A375 (cell line): ENCODE measurements at places on chromosomes 3 and 15. TPM values are rescaled to one million over a fixed set of nuclear protein-coding genes. Genes with fewer than 3 reads are reported as not detected.

Gene SLC9C1
- 0.04 TPM in 1 of 2 replicates, not detected in the other for total RNA-seq

Gene SLC24A5
- total RNA-seq = not detected in 2 replicates

Gene NAALADL2
- total RNA-seq = 1.2 and 2.1 TPM in 2 replicates

Gene GOLGA6B
- total RNA-seq = 0.15 TPM in 1 of 2 replicates, not detected in the other

Gene SCG5
- 13.6 and 13.9 TPM in 2 replicates for total RNA-seq

Gene SPINT1
- total RNA-seq = 1.6 and 2.5 TPM in 2 replicates

Gene FBXW12
- 0.04 TPM in 1 of 2 replicates, not detected in the other for total RNA-seq

Gene TM4SF4
- total RNA-seq = not detected in 2 replicates

Gene EPHB3
- 5.0 and 6.7 TPM in 2 replicates for total RNA-seq

Gene CCRL2
- total RNA-seq = not detected in 2 replicates

Gene CCDC54
- not detected in 2 replicates for total RNA-seq

Gene IL12A
- 9.7 and 14.2 TPM in 2 replicates for total RNA-seq
